ENCODE measurements at places on chromosomes 11 and 22. TPM values are rescaled to one million over a fixed set of nuclear protein-coding genes. Genes with fewer than 3 reads are reported as not detected.

Gene UBASH3B
- total RNA-seq = 18.4 TPM

Gene CYB5R2
- total RNA-seq = 1.8 TPM

Gene CELF1
- total RNA-seq = 105 TPM

Gene CDCA5
- 98.2 TPM for total RNA-seq

Gene DDIAS
- total RNA-seq = 11.0 TPM

Gene TMEM121B
- not detected for total RNA-seq

Gene MYO7A
- 0.50 TPM for total RNA-seq

Gene KCNK4
- not detected for total RNA-seq

Gene RASSF10
- total RNA-seq = not detected

Gene NECTIN1
- 1.7 TPM for total RNA-seq

Gene SLC16A8
- total RNA-seq = not detected

Gene CYP2D6
- total RNA-seq = 1.9 TPM

Gene OR51A4
- not detected for total RNA-seq

Gene RFPL1
- not detected for total RNA-seq

Gene RIMBP3B
- 0.55 TPM for total RNA-seq

Gene MS4A3
- not detected for total RNA-seq

Gene CARD16
- 101 TPM for total RNA-seq

Gene SMTNL1
- not detected for total RNA-seq

Gene JAML
- 103 TPM for total RNA-seq

Gene RIMBP3C
- total RNA-seq = 0.23 TPM

Gene SYT13
- not detected for total RNA-seq

Gene SPCS2
- 194 TPM for total RNA-seq

Gene GTSE1
- 76.2 TPM for total RNA-seq
